ENCODE measurements at places on chromosomes 13 and 19.

DNA sequence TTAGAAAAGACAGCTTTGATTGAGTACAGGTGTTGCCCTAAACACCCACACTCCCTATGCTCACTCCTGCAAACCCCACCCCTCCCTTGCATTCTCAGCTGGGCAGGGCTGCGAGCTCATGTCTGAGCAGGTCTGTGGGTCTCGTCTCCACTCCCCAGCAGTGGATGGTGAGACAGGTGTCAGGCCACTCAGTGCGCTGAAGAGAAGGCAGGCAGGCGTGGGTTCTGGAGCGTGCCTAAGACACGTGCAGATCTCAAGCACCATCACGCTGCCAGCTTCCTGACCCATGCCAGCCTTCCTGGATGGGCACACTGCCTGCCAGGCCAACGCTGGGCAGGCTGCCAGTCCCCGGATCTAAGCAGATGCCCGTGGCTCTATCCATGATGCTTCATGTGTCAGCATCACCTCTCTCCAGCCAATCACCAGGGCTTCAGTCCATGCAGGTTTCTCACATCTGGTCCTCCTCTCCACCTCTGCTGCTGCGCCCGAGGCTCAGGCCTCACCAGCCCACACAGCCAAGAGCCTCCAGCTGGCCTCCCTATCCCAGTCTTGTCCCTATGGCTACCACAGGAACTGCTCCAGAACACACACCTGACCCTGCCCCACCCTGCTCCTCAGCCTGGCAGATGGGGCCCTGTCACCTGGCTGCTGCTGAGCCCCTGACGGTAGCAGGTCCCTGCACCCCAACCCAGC is 42.6 kb downstream of the EPS15L1 start:
- DNase-seq, result no peak

DNA sequence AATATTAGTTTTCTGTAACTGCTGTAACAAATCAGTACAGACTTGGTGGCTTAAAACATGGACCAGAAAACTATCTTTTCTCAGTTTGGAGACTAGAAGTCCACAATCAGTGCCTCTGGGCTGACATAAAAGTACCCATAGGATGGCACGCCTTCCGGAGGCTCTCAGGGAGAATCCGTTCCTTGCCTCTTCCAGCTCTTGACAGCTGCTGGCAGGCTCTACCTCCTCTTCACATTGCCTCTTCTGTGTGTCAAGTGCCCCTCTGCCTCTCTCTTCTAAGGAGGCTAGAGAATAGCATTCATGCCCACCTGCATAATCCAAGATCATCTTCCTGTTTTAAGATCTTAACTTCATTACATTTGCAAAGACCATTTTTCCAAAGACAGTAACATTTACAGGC is 1194.2 kb downstream of the EFNB2 start:
- no peak for DNase-seq

GRCh38 chr13:46172531-46172991 is 9.4 kb downstream of the LCP1 start:
- no peak for DNase-seq

DNA sequence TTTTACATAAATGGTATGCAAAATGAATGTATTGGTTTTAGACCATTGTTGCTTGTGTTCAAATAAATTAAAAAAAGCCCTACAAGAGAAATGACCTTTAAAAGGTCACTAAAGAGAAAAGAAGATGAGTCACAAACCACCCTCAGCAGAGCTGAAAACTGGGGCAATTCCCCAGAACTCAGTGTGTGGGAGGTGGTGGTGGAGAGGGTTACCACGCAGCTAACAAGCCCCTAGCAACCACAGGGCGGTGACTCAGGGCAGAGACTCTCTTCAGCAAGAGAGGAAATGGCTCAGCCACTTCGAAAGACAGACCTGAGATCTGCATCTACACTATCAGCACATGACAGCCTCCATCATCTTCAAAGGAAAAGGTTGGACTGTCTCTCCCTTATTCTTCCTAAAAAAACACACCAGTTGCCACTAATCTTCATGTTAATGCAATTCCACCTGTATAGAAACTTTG is 29.4 kb upstream of the NDFIP2 start:
- DNase-seq, result peak; percentile 71

GRCh38 chr13:66137384-66137783 is 1092.8 kb downstream of the PCDH9 start:
- DNase-seq, result no peak

- no peak for DNase-seq
Measured at GRCh38 chr13:110653271-110653670, 37.9 kb downstream of the NAXD start.

GRCh38 chr19:50204811-50205675 is 1.6 kb downstream of the MYH14 start:
- DNase-seq, result no peak

DNA sequence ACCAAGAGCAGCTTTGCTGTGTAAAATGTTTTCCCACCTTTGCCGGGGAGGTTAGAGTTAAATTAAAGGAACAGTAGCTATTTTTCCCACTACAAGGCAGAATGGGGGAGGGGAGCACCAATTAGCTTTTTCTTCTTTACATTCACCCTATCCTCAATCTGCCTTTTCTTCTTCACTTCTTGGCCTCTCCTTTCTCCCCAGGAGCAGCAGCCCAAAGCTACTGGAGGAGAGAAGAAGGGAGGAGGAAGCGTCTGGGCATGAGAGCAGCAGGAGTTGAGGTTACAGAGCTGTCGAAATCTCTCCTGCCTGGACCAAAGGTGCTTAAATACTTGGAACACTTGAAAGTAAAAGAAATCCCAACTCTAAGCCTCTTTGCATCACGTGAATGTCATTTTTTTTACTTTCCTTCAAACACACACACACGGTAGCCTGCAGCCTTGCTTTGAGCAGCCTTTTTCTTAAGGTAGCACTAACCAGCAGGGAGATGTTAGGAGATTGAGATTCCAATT is 39.0 kb upstream of the WASF3 start:
- no peak for DNase-seq

GRCh38 chr19:42424345-42424707 is 2.9 kb downstream of the LIPE start:
- no peak for DNase-seq

- DNase-seq, result no peak
Measured at GRCh38 chr13:49821216-49822009, 28.9 kb upstream of the KPNA3 start.

- DNase-seq, result no peak
Measured at GRCh38 chr19:39037194-39037593, 4.8 kb upstream of the FBXO27 start.

DNA sequence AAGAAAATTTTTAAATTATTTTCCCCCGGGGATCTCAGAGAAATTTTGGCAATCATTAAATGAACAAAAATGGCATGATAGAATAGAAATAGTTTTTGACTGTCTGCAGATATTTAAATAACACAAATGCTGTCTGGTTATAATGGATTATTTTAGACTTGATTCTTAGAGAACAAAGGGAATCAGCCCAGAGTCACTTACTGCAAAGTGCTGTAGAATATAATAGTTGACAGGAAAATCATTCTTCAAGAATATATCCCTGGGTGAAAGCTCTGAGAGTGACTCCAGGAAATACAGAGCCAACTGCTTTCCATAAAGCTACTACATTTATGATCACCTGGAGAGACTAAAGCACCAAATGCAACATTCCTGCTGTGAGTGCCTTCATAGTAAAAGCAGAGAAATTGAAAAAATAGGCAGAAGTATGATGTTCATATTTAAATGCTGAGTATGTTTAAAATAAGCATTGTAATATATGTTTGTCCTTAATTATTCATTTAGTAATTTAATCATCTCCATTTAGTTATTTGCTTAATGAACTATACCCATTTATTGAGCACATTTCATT is 1765.8 kb downstream of the SLITRK1 start:
- no peak for DNase-seq

DNA sequence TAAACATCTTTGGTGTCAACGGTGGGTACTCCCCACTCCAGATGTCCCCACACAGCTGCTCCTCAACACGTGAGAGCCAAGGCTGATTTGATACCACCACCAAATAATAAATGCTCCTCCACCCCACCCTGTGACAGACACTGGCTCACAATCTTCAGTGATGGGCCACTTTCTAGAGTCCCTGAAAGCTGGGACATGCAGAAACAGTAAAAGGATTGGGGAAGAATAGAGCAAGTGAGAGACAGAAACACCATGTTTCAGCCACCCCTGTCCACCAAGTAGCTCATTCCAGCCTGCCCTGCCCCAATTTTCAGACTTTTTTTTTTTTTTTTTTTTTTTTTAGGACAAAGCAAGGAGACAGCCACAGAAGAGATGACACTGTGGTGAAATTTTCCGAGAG is 1.6 kb downstream of the SLC46A3 start:
- no peak for DNase-seq

DNA sequence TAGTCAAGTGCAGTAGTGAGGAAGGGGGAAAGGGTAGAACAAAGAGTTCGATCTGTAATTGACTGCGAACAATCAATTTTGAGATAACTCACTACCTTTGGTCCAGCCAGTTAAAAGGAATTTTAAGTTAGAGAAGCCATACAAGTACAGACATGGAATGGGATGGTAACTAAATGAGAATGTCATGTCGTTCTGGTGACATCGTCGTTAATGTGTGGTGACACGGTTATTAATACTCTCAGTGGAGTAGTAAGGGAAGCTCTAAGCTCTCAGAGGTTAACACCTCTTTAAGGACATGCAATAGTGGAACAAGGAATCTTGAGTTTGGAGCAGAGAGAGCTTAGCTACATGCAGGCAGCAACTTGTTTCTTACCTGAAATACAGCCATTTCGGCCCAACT is 154.9 kb upstream of the KLF12 start:
- no peak for DNase-seq

DNA sequence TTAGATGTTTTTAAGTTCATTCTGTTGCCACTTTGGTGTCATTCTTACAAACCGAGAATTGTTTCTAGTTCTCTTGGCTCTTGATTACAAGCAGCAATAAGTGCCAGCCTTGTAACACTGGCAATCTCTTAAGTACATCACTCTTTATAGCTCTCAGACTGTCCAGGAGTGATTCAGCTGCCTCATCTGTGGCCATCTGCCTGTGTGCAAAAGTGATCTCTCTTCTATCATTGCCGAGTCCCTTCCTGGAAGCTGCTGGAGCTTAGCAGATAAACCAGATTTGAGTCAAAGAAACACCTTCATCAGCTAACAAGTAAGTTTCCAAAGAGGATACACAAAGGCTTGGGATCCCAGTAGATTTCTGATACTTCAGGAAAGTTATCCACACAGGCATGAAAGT is 23.2 kb downstream of the STOML3 start:
- DNase-seq, result no peak

GRCh38 chr19:16131648-16132047 is 11.8 kb upstream of the HSH2D start:
- no peak for DNase-seq

- DNase-seq, result no peak
Measured at GRCh38 chr13:53398051-53398450, 369.4 kb downstream of the OLFM4 start.

- DNase-seq, result no peak
Measured at GRCh38 chr19:27860309-27860934, 1352.5 kb downstream of the UQCRFS1 start.

- no peak for DNase-seq
Measured at GRCh38 chr13:100944791-100945345, 270.3 kb upstream of the TMTC4 start.

- DNase-seq, result no peak
Measured at GRCh38 chr19:48455908-48456562, 661 bp downstream of the KCNJ14 start.

- DNase-seq, result no peak
Measured at GRCh38 chr13:83935566-83935965, 53.3 kb upstream of the SLITRK1 start.

DNA sequence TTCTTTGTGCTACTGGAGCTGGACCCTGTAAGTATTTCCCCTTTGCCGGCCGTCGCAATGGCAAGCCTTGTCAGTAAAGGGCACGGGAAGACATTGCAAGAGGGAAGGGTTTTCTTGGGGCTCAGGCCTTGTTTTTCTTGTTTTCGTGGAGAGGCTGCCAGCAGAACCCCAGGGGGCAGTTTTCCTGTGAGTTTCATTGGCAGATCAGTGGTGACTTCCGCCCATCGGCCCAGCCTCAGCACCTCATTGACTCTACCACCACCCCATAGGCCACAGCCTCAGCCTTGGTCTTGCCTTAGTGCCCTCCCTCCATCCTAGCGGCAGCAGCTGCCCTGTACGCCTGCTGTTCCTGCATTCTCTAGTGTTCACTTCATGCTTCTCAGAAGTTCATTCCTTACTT is 61.5 kb downstream of the GJA3 start:
- DNase-seq, result no peak

DNA sequence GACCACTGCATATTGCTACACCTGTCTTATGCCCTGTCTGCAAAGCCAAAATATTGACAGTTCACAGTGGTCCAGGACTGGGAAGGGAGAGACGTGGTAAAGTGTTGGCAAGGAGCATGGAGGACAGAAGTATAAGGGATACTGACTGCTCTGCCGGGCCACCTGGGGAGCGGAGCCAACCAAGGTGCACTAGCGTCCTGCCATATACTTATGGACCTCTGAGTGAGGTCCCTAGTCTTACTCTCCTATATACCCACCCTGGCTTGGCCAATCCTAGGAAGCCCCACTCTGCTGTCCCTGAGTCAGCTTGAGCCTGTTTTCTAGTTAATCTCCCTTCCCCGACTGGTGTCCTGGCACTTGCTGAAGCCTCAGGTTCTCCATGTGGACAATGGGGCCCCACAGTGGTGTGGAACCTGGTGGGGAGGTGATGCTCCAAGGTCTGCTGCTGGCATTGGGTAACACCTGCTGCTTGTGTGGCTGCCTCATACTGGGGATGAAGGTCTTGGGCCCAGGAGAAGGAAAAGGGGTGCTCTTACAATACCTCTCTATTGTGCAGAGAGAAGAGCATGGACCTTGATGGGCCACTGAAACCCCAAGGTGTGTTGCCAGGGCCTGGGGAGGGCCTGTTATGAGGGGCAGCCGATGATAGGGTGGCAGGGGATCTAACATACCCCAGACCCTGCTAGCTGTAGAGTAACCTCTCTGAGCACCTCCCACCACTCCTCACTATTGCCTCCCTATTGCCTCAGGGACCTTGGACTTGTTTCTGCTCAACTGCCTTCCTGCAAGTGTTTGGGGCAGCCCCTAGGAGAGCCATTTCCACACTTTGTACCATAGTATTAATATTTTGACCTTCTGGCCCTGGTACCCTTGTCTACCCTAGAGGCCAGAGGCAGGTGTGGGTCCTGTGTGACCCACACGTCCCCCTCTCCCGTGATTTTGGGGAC is 6.7 kb upstream of the TRIM28 start:
- no peak for DNase-seq

- no peak for DNase-seq
Measured at GRCh38 chr19:37975071-37975470, 68.1 kb downstream of the SIPA1L3 start.

- DNase-seq, result no peak
Measured at GRCh38 chr13:35843272-35843671, 287.9 kb downstream of the DCLK1 start.

DNA sequence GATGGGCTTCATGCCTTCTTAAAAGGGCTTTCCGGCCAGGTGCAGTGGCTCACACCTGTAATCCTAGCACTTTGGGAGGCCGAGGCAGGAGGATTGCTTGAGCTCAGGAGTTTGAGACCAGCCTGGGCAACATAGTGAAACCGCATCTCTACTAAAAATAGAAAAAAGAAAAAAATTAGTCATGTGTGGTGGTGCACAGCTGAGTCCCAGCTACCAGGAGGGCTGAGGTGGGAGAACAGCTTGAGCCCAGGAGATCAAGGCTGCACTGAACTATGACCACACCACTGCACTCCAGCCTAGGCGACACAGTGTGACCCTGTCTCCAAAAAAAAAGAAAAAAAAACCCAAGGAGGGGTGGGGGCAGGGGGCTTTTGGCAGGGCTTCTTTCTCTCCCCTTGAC is 7.2 kb downstream of the CARS2 start:
- DNase-seq, result no peak
